ENCODE measurements at places on chromosomes 5 and 9.

GRCh38 chr5:142845402-142845921, 75.3 kb downstream of the ARHGAP26 start:
- no peak for DNase-seq

GRCh38 chr5:54062958-54063357, 247.4 kb downstream of the ARL15 start:
- no peak for DNase-seq

- no peak for DNase-seq
Measured at GRCh38 chr5:10501554-10502075, 59.9 kb downstream of the ROPN1L start.

DNA sequence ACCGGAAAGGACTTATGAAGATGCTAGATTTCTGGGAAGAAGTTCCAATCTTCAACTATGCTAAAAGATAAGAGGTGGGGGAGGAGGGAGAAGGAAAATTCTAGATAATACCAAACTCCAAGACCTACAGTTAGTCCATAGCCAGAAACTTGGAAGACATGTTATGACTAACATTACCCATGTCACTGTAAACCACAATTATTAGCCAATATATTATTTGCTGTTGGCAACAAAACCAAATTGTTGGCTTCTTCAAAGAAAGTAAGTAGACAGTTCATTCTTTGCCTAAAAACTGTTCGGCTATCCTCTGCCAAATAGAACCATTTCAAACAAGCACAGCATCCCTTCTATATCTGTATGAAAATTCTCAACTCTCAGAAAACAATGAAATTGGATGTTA, 25.1 kb downstream of the PRLR start:
- no peak for DNase-seq

DNA sequence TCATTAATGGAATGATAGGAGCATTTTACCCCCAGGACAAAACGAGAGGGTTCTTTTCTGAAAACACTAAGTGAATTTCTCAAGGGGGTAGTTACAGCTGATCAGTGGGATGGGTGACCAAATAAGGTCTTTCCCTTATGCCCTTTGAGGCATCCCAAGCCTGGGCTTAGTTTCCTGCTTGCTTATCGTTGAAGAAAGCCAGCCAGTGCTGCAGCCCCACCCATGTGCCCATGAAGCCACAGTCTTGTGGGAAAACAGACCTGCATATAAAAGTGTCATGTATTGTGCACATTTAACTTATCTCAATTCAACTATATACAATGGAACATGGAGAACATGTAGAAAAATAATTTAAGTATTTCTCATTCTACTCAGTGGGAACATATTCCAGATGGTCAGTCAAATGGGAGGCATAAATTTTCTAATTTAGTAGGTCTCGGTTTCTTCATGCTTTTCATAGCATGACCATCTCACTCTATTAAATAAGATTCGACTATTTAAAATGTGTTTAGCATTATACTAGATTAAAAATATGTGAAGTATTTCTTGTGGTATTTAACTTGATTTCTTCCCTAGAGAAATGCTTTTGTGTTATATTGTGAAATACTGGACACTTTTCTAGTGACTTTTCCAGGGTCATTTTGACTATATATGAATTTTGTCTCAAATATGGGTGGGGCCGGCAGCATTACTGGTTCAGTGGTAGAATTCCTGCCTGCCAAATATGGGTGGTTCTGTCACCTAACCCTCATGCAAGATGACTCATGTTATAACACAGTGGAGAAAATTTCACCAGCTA, 189.7 kb upstream of the SGCD start:
- DNase-seq: no peak

DNA sequence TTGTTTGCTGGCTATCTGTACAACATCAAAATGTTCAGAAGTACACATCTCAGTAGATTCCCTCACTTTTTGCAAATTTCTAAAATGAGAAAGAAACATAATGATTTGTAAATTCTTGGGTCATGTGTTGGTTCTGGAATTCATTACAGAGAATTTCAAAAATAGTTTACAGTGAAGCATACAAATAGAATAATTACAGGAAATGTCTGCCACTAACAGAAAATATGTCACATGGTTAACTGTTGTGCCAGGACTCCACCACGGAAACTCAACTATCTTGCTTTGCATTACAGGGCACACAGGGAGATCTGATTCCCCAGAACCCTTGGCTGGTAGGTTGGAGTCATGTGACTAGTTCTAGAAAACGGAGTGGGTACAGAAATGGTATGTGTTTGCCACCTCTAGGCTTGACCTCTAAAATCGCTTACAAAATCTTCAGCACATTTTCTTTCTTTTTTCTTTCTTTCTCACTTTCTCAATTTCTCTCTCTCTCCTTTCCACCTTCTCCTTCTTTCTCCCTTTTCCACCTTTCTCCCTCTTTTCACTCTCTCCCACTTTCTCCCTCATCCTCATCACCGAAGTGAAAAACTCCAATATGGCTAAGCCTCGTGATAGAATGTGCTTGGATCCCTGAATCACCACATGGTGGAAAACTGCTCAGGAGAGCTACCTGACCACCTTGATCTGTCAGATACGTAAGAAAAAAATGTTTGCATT, 32.4 kb downstream of the RASEF start:
- no peak for DNase-seq

Data from activated T-helper 2 cell treated with anti-CD3 and anti-CD28 coated beads, Interferon-gamma antibody, Interleukin-2, Interleukin-4, amounts not matched to agents 10 μg/mL and 5 μg/mL and 100 μg/mL, durations not matched to agents 14 hours and 24 hours and 36 hours (primary cell).